ENCODE measurements at places on chromosomes 5 and 9.

GRCh38 chr5:127799293-127799905 lies 96.2 kb downstream of the CCDC192 start:
- no peak for DNase-seq

DNA sequence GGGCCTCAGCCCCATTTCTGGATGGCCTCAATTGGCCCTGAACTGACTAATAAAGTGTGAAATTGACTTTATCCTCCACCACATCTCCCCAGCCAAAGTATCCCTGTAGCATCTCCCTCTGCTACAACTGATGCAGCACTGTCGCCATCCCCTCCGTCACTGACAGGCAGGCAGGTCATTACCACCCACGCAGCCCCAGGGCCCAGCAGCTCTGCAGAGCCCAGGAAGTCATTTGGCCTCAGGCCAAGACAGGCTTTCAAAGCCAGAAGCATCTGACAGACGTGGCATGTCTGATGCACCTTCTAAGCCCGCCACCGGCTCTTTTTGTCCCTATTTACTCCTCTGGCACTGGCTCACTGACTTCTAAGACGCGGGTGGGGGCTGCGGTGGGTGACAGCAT lies 65.3 kb downstream of the ARHGEF37 start:
- peak; percentile 11 for DNase-seq

DNA sequence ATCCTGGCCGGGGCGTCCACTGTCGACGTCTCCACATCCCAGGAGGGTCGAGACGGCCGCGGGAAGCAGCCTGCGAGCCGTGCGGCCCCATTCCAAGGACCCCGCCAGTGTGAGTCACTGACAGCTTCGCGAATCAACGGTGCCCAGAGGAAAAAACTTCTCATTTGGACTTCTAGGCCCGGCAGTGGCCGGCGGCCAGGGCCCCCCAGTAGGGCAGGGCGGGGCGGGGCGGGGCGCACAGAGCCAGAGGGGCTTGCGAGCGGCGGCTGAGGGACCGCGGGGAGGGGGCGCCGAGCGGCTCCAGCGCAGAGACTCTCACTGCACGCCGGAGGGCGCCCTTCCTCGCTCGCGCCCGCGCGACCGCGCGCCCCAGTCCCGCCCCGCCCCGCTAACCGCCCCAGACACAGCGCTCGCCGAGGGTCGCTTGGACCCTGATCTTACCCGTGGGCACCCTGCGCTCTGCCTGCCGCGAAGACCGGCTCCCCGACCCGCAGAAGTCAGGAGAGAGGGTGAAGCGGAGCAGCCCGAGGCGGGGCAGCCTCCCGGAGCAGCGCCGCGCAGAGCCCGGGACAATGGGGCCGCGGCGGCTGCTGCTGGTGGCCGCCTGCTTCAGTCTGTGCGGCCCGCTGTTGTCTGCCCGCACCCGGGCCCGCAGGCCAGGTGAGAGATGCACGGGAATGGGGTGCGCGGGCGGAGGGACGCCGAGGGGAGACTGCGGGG lies at the start of gene F2R:
Gene F2R, plus strand, starts transcription at position 391 of the 720 bp plus-strand sequence. Its CDS starts 182 bp downstream, at position 573.
- DNase-seq: peak; percentile 71

DNA sequence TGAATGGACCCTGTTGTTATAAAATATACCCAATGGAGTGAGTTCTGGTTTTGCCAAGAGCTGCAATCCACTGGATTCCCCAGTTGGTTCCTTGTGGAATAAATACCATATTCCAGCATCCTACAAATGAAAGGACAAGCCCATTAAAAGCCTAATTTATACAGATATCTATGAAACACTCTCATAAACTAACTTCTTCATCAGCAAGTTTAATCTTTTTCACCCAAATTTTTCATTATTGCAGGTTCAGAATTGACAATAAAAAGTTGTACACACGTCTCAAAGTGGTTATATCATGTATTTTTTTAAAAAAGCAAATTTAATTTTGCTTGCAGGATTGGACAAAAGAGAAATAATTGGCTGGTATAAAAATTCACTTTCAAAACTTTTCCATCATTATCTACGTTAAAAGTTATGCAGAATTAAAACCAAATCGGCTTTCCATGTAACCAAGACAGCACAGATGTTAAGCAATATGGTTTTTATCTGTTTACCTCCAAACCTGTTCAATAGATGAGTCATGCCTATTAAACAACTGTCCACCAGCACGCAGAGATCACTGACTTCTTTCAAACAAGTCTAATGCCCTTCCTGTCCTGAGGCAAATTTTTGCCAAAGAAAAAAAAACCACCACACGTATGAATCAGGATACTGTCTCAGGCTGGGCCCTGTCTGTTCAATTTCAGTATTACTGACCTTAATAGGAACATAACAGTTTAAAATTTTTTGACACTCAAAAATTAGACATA lies 42.5 kb downstream of the CEMIP2 start:
- DNase-seq: peak; percentile 59

DNA sequence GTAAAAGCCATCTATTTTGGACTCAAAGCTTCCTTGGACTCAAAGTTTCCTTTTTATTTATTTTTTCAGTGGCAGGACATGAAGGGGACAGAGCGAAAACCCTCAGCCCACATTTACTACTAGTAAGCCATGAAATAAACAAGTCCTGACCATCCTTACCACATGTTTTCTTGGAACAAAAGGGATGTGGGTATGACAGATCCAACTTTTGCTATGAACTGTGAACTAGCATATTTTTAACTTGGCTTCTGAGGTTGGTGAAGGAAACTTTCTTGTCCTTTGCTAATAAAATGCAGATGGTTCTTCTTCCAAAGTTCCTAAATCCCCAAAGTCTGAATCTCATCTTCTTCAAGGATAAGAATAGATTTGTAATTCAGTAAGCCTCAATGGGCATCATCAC lies 122.7 kb upstream of the TNC start:
- no peak for DNase-seq

Data from fibroblast of skin of abdomen (primary cell).